ENCODE measurements at places on chromosomes 5 and 9. TPM values are rescaled to one million over a fixed set of nuclear protein-coding genes. Genes with fewer than 3 reads are reported as not detected.

GRCh38 chr9:95788021-95788420 lies 87.5 kb upstream of the ERCC6L2 start:
- no peaks in the 10 kb centered on the region for H3K4me1 ChIP-seq
- H3K27me3 ChIP-seq = no peaks in the 10 kb centered on the region
- DNase-seq = no peak
- H3K4me3 ChIP-seq = no peak overlapping the region
- H3K27ac ChIP-seq = no peak overlapping the region
- H3K36me3 ChIP-seq = no peaks in the 10 kb centered on the region

Gene BICD2
- 14.2 TPM for total RNA-seq

DNA sequence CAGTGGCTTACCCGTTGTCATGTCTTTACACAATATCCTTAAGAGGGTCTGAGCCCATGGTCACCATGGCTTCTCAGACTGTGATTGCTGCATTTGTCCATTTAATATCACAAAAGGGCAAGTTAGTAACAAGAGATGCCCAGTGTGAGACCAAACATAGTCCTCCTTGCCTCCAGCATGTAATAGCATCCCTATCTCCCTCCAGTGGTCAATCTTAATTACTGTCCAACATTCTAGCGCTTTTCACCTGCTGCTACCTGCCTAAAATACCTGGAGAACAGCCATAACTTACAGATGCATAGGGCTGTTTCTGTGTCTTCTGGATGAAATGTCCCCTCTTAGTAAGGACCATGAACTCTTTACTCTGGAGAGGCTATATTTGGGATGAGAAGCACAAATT lies 267.2 kb upstream of the DAB2 start:
- H3K27ac ChIP-seq = no peak overlapping the region
- H3K4me3 ChIP-seq = no peak overlapping the region
- H3K4me1 ChIP-seq = no peaks in the 10 kb centered on the region

Gene S100Z
- total RNA-seq = 2.1 TPM

Gene KIAA1958
- total RNA-seq = 13.0 TPM

DNA sequence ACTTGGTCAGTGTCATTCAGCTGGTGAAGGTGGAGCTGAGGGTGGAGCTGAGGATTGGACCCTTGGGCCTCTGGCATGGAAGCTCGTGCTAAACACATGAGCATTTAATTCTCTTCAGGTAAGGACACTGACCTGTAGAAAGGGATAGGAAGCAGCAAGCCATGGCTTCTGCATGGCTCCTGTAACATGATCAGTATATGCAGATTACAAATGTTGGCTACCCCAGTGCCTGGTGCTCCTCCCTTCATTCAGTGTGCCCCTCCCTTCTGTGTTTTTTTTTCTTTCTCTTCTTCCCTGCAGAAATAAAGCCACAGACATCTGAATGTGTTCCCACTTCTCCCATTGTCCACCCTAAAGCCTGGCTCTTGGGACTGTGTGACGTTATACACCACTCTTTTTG lies 52.9 kb downstream of the ARHGAP26 start:
- no peak for DNase-seq
- H3K4me3 ChIP-seq = no peak overlapping the region
- H3K27ac ChIP-seq = no peak overlapping the region
- H3K27me3 ChIP-seq = no peaks in the 10 kb centered on the region
- peaks cover 75% of the 10 kb centered on the region for H3K4me1 ChIP-seq

Gene WDR38
- not detected for total RNA-seq

Gene CCDC183
- total RNA-seq = 0.47 TPM

Gene FBXL7
- total RNA-seq = not detected

- H3K36me3 ChIP-seq = no peaks in the 10 kb centered on the region
- H3K27me3 ChIP-seq = peaks cover 7% of the 10 kb centered on the region
- H3K4me3 ChIP-seq = no peak overlapping the region
- no peaks in the 10 kb centered on the region for H3K4me1 ChIP-seq
- H3K27ac ChIP-seq = no peak overlapping the region
Observed at GRCh38 chr9:112884721-112885120, 6.0 kb downstream of the SLC46A2 start.

- no peaks in the 10 kb centered on the region for H3K36me3 ChIP-seq
- no peak overlapping the region for H3K4me3 ChIP-seq
- peak; percentile 11 for DNase-seq
Observed at GRCh38 chr5:59562756-59563389, 330.7 kb downstream of the PDE4D start.

DNA sequence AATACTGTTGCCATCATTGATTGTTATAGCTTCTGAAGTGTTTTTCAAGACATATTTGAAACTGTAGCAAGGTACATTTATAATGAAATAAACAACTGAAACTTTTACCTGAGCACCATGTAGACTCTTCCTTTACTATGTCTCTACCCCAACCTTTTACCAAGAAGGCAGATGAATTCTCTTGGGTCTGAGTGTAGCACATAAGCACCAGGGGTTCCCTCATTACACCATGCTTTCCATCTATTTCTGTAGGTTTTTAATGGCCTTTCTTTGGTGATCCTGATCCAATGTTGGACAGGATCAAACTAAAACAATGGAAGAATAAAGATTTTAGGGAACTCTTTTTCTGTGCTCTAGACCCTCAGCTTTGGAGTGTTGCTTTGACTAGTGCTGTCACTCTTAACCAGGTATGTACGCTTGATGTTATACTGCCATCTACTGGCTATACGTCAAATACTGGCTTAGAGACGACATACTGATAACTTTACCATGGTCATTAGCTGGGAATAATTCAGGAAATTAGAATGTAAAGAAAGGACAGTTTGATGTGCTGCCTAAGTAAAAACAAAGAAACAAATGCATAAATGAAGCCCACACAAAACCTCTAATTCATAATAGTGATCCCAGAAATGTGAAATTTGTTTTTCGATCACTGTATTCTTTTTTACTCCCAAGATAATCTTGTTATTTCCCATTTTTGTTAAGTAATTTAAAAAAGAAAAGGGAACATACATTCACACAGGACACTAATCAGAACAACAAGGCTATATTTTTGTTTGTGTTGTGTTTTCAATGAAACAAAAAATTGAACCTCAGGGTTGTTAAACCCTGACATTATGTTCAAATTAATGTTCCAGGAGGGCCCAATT lies 30.7 kb downstream of the IFNW1 start:
- DNase-seq = no peak
- no peak overlapping the region for H3K4me3 ChIP-seq
- no peaks in the 10 kb centered on the region for H3K27me3 ChIP-seq
- H3K36me3 ChIP-seq = no peaks in the 10 kb centered on the region
- no peaks in the 10 kb centered on the region for H3K4me1 ChIP-seq

DNA sequence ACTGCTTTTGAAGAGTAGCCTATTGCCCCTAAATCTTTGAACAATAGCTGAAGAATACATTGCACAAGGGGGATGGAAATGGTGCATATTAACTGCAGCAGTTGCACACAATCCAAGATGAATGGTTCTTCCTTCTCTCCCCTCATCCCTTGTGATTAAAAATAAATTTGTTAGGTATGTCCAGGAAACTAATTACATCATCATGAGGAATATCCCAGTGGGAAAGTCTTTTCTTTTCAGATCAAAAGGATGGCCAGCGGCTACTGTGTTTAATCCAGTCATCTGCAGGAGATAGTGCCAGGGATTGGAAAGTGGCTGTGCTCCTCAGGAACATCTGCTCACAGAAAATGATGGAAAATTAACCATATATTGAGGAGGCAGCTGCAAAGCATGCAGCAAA lies 508.4 kb upstream of the SEMA6A start:
- H3K27ac ChIP-seq = no peak overlapping the region
- DNase-seq = no peak
- no peaks in the 10 kb centered on the region for H3K4me1 ChIP-seq
- H3K27me3 ChIP-seq = no peaks in the 10 kb centered on the region

Gene FST
- 0.43 TPM for total RNA-seq

DNA sequence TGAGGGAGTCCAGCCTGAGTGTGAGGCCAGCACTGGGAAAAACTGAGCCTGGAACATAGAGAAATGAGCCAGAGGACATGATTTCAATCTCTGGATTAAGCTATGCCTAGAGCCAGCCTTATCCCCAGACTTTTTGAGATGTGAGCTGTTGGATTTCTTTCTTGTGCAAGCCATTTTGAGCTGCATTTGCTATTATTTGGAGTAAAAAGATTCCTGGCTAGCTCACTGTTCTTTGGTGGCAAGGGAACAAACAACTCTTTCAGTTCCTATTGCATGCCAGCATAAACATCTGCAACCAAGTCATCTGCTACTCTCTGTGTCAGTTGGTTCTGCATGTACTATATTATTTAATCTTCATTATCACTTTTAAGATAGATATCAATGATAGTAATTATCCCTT lies 70.1 kb upstream of the MAN2A1 start:
- no peak overlapping the region for H3K4me3 ChIP-seq
- no peaks in the 10 kb centered on the region for H3K27me3 ChIP-seq
- H3K4me1 ChIP-seq = no peaks in the 10 kb centered on the region

GRCh38 chr9:130854835-130855234 lies 19.8 kb downstream of the ABL1 start:
- peaks cover 2% of the 10 kb centered on the region for H3K4me1 ChIP-seq
- no peak for DNase-seq
- H3K27ac ChIP-seq = no peak overlapping the region
- H3K27me3 ChIP-seq = no peaks in the 10 kb centered on the region

Gene MAN1B1
- 21.6 TPM for total RNA-seq

DNA sequence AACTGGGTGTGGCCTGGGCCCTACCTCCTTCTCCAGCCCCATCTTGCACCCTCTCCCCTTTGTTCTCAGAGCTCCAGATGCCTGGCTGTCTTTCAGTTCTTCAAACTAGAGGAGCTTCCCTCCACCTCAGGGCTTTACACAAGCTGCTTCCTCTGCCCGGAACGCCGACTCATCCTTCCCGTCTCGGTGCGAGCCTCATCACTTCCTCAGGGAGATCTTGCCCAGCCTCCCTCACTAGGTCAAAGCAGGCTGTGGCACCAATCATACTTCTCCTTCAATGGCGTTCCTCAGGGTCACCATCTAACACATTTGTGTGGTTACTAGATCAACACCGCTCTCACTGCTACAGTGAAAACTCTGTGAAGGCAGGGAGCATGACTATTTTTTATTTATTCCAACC lies 56.2 kb upstream of the ZSWIM6 start:
- peak; percentile 60 for DNase-seq
- peak overlapping the region; percentile 12 for H3K4me3 ChIP-seq
- peaks cover 37% of the 10 kb centered on the region for H3K4me1 ChIP-seq
- H3K36me3 ChIP-seq = no peaks in the 10 kb centered on the region

- no peak for DNase-seq
- H3K4me1 ChIP-seq = peaks cover 8% of the 10 kb centered on the region
- H3K4me3 ChIP-seq = no peak overlapping the region
- no peaks in the 10 kb centered on the region for H3K27me3 ChIP-seq
Observed at GRCh38 chr5:62354028-62354874, 48.2 kb downstream of the KIF2A start.

GRCh38 chr5:14138608-14139540 lies 4.3 kb upstream of the TRIO start:
- no peaks in the 10 kb centered on the region for H3K36me3 ChIP-seq
- peaks cover 35% of the 10 kb centered on the region for H3K27me3 ChIP-seq
- peaks cover 5% of the 10 kb centered on the region for H3K4me1 ChIP-seq
- DNase-seq = no peak
- H3K4me3 ChIP-seq = no peak overlapping the region

Gene PAXX
- total RNA-seq = 67.1 TPM

DNA sequence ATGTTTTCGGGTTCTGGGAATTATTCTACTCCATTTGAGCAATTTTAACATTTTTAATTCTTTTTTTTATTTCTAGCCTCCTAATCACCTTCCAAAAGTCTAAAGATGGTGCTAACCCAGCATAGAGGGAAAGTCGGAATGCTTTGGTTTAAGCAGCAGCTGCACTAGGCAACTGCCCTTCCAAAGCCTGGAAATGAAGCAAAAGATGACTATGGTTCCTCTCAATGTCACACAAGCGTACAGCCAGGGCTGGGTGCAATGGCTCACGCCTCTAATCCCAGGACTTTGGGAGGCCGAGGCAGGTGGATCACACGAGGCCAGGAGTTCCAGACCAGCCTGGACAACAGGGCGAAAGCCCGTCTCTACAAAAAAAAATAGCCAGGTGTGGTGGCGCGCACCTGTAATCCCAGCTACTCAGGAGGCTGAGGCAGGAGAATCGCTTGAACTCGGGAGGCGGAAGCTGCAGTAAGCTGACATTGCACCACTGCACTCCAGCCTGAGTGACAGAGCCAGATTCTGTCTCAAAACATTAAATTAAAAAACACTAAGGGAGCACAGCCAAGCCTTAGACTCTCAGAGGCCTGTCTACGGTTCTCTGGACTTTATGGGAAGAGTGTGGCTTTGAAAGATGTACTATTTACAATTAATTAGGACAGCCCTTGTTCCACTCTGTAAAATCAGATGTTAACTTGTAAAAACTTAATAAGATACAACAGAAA lies 33.1 kb downstream of the ADAM19 start:
- no peak overlapping the region for H3K27ac ChIP-seq
- H3K4me1 ChIP-seq = peaks cover 87% of the 10 kb centered on the region
- H3K36me3 ChIP-seq = peaks cover 15% of the 10 kb centered on the region
- DNase-seq = no peak
- no peaks in the 10 kb centered on the region for H3K27me3 ChIP-seq

DNA sequence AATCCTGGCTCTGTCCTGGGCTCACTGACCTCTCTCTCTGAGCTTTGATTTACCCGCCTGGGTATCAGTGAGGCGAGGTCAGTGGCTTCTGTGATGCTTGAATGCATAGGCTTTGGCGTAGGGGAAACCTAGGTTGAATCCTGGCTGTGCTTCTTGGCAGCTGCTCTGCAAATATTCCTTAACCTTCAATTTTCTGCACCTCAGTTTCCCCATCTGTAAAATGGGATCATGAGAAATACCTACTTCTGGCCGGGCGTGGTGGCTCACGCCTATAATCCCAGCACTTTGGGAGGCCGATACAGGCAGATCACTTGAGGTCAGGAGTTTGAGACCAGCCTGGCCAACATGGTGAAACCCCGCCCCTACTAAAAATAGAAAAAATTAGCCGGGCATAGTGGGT lies 7.2 kb downstream of the FGF18 start:
- H3K27ac ChIP-seq = no peak overlapping the region
- peaks cover 7% of the 10 kb centered on the region for H3K27me3 ChIP-seq
- no peak for DNase-seq
- H3K4me3 ChIP-seq = no peak overlapping the region
- no peaks in the 10 kb centered on the region for H3K36me3 ChIP-seq

GRCh38 chr5:147822686-147823491 lies 8.6 kb downstream of the SPINK1 start:
- H3K4me1 ChIP-seq = no peaks in the 10 kb centered on the region
- H3K27ac ChIP-seq = no peak overlapping the region
- H3K27me3 ChIP-seq = peaks cover 2% of the 10 kb centered on the region
- H3K36me3 ChIP-seq = no peaks in the 10 kb centered on the region
- no peak overlapping the region for H3K4me3 ChIP-seq

DNA sequence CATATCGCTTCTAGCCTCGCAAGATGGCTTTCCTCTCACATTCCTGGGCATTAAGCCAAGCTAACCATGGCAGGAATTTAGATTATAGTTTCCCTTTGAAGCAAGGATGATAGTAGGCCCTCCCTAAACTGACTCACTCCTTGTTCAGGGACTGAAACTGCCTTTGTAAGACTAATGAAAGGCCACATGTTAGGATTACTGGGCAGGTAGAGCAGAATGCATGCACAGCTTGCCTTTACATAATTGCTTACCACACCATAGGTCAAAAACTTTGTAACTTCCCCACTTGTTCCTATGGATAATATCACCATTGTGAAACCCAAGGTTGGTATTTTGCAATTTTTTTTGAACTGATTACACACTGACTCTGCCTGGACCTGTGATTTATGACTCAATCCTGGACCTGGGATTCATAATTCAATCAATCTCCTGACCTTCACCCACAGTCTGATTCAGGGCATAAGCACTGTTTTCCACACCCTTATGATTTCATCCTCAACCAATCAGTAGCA lies 41.0 kb upstream of the PRDM9 start:
- no peak overlapping the region for H3K4me3 ChIP-seq
- H3K27me3 ChIP-seq = no peaks in the 10 kb centered on the region
- H3K27ac ChIP-seq = no peak overlapping the region
- no peak for DNase-seq

All from activated CD4-positive, alpha-beta T cell treated with anti-CD3 and anti-CD28 coated beads for 36 hours (primary cell).